ENCODE measurements at places on chromosomes 4 and X.

GRCh38 chr4:127284236-127284635 lies 348.5 kb upstream of the INTU start:
- DNase-seq = no peak

DNA sequence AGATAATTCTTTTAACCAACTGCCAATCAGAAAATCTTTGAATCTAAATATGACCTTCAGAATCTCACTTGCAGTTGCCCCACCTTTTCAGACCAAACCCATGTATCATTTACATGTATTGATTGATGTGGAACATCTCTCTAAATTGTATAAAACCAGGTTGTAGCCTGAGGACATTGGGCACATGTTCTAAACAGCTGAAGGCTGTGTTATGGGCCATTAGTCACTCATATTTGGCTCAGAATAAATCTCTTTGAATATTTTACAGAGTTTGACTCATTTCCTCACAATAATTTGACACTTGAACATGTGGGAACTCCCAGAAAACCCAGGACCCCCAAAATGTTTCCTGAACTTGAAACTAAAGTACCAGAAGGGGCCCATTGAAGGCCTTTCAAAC lies 58.7 kb downstream of the UGT2B10 start:
- DNase-seq = no peak

- no peak for DNase-seq
These were observed 1.5 kb downstream of the MGARP start for GRCh38 chr4:139278485-139278884.

DNA sequence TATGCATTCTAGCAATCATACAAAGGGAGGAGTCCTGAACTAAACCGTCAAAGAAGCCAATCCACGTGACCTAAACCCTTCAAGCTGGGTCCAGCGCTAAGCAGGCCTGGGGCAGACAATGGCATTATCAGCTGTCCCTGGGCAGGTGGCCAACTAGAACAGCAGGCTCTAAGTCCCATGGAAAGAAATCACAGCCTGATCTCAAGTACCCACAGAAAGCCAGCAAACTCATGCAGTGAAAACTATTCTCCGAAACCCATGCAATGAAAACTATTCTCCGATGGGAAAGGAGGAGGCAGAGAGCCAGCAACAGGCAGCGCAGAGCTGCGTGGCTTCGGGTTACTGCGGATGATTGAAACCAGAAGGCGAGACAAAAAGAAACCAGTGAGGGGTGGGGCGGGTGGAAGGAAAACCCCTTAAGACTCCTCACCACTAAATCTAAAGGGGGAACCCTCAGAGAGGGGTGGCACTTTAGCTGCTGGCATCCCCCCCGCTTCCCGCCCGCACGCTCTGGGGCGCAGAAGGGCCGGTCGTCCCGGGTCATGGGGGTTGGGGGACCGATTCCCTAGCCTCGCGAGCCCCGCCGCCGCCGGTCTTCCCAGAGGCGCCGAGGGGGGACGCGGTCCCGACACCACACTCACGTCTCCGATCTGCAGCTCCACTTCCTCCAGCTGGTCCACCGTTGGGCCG lies 567 bp downstream of the C4orf46 start:
- DNase-seq = no peak

GRCh38 chr4:3661989-3662388 lies 104.2 kb upstream of the ADRA2C start:
- DNase-seq = no peak

GRCh38 chr4:127555106-127555505 lies 77.7 kb upstream of the INTU start:
- no peak for DNase-seq

DNA sequence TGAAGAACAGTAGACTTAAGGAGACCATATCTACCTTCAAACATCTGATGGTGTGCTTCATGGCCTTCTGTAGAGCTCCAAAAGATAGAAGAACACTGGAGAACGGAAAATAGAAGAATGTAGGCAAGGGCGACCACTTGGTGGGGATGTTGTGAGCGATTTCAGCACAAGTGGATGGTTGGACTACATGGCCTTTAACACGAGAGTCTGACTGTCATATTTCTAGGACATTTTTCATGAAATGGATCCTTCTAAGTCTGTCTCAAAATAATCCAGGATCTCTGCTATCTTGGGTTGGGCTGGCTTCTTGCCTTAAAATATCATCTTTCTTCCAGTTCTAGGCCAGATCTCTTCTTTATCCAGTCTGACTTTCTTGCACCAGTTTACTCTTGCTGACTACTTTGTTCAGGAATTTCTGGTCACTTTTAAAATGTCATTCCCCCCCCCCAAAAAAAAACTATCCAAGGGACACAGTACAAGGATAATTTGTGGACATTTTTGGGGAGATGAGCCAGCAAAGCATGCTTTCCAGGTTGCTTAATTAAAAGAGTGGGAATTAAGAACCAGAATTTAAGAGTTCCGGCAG lies 1.2 kb upstream of the MID1IP1 start:
- no peak for DNase-seq

DNA sequence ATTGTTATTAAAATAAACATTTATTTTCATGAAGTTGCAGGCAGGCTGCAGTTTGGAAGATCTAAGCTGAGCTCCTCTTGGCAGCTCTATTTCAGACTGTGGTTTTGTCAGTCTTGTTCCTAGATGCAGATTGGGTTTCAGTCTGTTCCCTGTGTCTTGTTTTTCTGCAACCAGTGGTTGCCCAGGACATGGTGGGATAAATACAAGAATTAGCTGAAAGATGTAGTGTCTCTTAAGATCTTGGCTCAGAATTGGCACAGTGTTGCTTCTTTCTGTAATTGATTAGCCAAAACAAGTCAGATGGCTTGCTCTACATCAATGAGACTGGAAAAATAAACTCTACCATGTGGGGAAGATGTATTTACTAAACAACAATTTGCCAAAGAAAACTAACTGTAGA lies 283.0 kb upstream of the BOD1L1 start:
- no peak for DNase-seq

- no peak for DNase-seq
These were observed 329.4 kb upstream of the BOD1L1 start for GRCh38 chr4:13956947-13957346.

- no peak for DNase-seq
These were observed 15.3 kb downstream of the INTU start for GRCh38 chr4:127648061-127648460.

DNA sequence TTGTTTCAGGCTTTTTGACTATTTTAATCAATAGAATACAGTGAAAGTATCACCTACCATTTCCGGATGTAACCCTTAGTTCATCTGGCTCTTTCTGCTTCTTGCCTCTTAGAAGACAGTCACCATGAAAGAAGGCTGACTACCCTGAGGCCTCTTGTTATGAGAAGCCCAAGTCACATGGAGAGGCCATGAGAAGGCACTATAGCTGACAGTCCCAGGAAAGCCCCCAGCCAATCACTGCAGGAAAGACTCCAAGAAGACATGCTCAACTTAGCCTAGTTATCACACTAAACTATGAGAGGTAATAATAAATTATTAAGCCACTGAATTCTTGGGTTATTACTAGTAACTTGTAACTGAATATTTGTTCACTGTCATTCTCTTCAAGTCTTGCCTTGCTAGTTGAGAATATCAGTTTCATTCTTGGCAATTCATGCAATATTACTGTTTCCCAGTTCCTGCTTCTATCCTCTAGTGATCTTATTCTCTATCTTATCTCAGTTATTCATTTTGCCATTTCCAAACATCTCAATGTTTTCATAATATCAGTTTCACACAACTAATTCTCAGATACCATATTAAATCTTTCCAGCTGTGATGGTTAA lies 57.1 kb upstream of the GUCY1A1 start:
- DNase-seq = no peak

DNA sequence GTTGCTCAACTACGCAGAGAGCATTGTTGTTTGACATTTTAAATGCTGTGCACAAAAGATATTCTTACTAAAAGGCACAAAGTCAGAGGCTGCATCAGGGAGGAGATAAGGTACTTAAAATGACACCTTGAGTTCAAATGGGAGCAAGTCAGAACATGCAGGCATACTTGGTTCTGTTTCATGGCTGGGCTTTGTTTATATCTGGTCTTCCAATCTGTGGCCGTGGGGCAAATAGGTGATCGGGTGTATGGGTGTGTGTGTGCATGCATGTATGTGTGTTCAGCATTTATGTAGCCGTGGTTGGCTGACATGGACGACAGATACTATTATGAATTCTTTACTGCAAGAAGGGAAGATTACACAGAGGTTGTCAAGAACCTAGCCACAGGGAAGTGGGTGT lies 106.1 kb downstream of the RASL11B start:
- DNase-seq = no peak

GRCh38 chrX:35617836-35618235 lies 180.3 kb upstream of the MAGEB16 start:
- DNase-seq = no peak

DNA sequence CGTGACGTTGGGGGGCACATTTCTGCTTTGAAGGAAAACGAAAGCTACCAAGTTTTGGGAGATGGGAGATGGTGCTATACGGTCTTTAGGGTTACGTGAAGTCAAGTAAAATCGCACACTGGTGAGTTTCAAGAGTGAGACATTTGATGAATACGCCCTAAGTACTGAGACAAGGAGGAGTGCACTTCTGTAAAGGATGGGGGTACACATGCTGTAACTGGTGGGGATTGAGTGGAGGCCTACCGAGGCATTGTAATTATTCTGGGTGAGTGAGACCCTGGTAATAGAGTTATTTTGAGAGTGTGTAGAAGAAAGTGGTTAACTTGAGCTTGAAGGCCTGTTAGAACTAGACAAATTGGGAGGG lies 536 bp downstream of the SH3BGRL start:
- DNase-seq = no peak

DNA sequence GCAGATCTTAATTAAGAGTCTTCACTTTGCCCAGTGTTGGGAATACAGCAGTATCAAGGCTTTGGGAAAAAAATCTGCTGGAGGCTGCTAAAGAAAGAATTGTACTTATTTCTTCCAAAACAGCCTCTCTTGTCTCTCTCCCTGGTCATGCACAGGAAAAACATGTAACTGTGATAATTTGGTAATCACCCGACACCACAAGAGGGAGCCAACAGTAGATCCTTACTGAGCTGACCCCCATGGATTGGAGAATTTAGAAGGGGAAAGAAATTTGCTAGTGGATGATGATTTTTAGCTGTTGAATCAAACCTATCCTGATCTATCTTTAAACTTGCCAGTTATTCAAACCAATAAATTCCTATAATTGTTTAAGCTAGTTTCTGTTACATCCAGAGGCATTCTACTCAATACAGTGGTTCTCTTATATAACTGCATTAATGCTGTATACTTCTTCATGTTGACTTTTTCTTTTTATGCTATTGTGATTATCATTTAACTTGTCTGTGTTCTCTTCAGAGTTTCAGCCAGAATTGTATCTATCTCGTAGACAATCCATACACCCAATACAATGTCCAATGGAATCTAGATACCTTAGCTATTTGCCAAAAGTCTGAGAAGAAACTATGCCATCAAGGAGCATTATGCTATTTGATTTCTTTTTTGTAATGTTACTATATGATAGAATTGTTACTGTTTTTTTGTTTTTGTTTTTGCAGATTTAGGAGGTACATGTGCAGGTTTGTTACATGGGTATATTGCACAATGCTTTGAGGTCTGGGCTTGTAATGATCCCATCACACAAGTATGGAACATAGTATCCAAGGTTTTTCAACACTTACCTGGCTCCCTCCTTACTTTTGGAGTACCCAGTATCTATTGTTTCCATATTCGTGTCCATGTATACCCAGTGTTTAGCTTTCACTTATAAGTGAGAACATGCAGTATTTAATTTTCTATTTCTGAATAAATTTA lies 31.3 kb upstream of the ARHGEF38 start:
- peak; percentile 45 for DNase-seq

GRCh38 chr4:185481401-185481800 lies 9.9 kb upstream of the CCDC110 start:
- no peak for DNase-seq

DNA sequence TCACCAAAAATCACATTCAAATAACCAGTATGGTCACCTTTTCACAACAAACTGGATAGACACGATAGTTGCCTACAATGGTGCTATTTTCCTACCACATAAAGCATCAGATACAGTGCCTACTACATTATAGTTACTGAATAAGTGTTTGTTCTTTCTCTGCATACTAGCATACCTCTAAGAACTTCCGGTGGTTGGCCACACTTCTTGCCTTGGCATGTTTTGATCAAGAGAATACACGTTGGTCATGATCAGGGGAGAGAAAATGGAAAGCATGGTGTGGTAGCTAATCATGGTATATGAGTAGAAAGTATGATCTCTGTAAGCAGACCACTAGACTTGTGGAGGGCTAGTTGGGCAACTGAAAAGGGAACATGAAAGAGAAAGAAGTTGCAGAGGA lies 322.8 kb upstream of the DIAPH2 start:
- no peak for DNase-seq

DNA sequence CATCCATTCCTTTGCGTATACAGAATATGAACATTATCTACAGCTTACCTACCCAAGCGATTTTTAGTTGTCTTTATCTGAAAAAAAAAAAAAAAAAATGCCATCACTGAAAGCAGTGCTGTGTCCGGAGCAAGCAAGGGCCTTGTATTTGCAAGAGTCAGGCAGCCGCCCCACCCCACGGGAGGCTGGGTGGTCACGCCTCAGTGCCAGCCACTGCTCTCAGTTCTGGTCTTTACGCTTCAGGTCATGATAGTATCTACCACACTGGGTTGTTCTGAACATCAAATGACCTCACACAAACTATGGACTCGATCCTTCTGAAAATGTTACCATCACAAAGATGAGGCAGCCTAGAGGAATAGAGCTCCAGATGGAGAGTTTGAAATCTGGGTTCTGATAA lies 62.7 kb upstream of the HELT start:
- DNase-seq = no peak

GRCh38 chr4:7524843-7525242 lies 90.1 kb upstream of the PSAPL1 start:
- DNase-seq = no peak

DNA sequence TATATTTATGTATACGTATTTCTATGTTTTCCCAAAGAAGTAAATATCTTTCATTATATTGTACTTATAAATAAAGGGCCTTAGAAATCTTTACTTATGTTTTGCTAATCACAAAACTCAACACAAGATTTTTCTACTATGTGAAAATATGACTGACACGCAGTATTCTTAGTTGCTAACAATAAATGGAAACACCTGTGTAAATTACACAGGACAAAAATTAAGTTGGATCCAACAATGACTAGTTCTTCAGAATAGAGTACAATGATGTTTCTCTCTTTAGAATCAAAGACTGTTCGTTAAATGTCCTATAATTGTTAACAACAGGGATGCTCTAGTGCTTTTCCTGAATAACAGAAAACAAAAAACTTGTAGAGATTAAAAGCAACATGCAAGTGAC lies 96.1 kb downstream of the PPP3CA start:
- no peak for DNase-seq

- DNase-seq = no peak
These were observed 133.0 kb upstream of the C1QTNF7 start for GRCh38 chr4:15294832-15295231.

Measured in NCI-H1048 (cell line).